Jurkat, Clone E6-1 (cell line): ENCODE measurements at places on chromosomes 6 and 20.

- DNase-seq: no peak
These were observed 7.7 kb upstream of the KLHL31 start for GRCh38 chr6:53673162-53673727.

- no peak for DNase-seq
These were observed 65.1 kb downstream of the HIVEP1 start for GRCh38 chr6:12077021-12077710.

DNA sequence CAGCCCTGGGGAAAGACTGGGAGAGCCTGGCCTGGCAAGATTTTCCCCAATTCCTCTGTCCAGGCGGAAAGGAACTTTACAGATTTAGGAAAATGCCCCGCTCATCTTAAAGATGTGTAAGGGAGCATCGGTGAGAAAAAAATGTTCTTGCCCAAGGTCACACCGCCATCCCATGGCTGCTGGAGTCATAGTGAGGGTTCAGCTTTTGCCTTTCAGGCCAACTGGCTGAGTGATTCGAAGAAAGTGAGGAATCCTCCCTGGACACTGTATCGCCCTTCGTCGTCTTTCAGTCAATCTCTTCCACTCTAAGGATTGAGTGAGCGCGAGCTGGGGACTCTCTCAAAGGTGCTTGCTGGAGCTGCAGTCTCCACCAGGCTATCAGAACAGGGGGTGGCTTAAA, 1.4 kb downstream of the WFDC2 start:
- DNase-seq: no peak

DNA sequence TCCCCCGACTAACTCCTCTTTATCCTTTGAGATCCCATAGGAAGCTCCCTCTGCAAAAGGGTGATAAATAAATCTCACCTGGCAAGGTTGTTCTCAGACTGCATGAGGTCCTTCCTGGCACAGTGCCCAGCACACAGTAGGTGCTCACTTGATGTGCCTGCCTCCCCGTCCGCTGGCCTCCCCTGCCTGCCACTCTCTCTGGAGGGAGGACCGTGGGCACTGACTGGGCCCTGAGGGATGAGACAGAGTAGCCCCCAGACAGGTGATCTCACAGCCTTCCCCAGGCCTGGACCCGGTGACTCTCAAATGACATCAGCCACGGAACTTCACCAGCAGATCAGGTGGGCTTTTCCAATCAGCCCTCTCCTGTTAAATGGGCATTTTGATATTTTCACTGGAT, 57.4 kb downstream of the CHMP4B start:
- no peak for DNase-seq

GRCh38 chr6:144581812-144582537, 296.8 kb downstream of the UTRN start:
- DNase-seq: no peak

GRCh38 chr6:21413428-21413827, 180.1 kb upstream of the SOX4 start:
- DNase-seq: no peak

DNA sequence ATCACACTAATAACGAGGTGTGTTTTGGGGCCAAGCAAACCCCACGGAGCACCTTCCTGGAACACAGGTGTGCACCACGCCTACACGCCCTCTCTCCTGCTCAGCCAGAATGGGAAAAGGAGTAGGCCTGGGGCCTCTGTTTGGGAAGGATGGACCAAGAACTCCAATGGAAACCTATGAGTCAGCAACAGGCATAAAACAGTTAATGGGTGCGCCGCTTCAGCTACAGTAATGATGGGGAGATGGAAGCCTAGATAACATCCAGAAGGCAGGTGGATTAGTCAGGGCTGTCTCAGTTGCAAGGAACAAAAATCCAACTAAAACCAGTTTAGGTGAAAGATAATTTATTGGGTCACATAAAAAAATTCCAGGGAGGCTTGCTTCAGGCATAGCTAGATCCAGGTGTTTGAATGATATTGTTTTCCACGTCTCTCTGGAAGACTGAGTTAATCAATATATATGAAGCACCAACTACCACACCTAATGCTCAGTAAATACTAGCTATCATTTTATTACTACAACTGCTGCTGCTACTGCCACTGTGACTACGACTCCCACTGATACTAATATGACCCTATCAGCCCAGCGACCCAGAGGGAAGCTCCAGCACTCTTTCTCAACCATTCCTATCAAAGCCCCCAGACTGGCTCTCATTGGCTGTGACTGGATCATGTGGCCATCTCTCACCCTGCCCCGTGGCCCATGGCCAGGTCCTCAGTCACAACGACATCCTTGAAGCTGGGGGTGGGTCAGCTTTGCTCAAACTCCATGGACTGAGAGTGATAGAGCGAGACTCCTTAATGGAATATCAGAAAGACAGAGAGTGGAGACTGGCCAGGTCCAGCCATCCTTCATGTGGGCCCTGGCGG, 155.2 kb upstream of the PTPN1 start:
- DNase-seq: no peak

DNA sequence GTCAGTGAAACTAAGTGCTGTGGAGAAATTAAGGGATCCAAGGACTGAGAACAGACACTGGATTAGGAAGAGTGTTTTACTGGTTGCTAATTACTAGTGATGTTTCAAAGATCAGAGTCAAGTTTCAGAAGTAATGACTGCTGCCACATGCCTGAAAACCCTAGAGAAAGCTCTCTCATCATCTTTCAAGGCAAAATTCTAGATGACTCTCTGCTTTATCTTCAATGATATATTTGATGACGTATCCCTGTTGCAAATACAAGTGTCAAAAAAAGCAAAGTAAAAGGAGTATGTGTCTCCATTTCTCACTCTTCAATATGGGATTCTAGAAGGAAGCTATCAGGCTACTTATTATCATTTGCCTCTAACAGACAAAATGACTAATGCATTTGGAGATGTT, 38.0 kb downstream of the HMGCLL1 start:
- no peak for DNase-seq

DNA sequence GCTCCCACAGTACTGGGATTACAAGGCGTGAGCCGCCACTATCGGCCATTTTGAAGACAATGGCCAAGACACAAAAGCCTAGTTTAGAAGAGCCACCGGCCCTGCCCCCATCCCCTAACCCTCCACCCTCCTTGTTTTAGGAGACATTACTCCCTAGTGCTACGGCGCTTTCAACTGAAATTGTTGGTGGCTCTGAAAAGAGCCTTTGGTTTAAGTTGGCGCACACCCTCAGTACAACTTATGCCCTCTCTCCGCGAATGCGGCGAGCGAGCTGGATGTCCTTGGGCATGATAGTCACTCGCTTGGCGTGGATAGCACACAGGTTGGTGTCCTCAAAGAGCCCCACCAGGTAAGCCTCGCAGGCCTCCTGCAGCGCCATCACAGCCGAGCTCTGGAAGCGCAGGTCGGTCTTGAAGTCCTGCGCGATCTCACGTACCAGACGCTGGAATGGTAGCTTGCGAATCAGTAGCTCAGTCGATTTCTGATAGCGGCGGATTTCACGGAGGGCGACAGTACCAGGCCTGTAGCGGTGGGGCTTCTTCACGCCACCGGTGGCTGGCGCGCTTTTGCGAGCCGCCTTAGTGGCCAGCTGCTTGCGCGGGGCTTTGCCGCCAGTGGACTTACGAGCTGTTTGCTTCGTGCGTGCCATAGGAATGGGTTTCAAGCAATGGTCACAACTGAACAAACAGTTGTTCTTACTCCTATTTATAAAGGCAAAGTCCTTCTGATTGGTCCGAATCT, 114.9 kb upstream of the BTN3A2 start:
- DNase-seq: peak; percentile 88

DNA sequence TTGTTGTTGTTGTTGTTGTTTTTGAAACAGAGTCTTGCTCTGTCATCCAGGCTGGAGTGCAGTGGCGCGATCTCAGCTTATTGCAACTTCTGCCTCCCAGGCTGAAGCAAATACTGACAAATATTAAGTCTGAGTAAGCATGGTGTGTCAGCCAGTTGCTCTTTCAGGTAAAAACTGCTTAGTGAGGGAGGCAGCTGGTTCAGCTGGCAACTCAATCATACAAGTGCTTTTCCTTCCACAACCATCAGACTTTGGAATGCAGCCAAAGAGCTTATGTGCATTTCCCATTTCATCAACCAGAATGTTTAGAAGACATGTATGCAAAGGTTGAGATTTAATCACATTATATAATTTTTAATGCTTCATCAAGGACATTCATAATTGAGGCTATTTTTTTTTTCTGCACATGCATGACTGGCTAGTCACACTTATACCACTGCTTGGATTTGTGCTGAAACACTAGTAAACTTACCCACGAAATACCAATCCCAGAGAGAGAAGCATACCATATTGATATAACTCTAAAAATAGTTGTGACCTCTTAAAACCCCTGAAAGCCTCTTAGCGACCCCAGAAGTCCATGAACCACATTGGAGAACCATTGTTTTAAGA, 56.0 kb downstream of the CLIC5 start:
- DNase-seq: no peak

DNA sequence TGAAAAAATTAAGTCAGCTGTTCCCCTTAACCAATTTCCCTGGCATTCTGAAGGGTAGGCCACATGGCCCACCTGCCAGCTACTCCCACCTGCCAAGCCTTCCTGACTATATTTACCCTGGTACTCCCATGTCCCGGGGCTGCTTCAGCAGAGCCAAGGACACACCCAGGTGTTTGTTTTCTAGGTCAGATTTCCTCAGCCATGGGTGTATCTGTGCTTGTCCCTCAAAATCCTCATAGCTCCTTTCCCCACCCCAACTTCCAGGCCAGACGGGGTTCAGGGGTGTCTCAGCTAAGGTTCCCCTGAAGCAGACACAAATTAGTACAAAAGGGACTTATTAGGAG, 139.4 kb upstream of the CDYL start:
- no peak for DNase-seq

DNA sequence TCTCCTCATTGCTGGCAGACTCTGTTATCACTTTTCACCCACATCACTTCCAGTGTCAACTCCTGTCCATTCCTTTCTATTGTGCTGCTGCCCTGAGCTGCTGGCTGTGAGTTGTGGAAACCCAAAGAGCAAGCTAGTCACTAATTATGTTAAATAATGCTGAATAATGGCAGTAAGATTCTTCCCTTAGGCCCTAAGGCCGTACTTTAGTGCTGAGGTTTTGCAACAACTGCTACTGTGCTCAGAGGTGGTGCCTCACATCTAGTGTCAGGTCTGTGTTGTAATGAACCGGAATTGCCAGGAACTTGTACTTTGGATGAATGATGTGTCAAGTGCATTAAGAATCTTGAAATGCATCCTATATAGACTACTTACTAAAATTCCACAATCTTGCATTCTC, 372.2 kb upstream of the RNF217 start:
- no peak for DNase-seq

GRCh38 chr6:41367700-41368099, 32.3 kb downstream of the NCR2 start:
- DNase-seq: peak; percentile 35

GRCh38 chr6:154510144-154510905, at the start of gene CNKSR3:
Gene CNKSR3 (minus strand): TSS chr6:154510685. CDS start chr6:154510114, 571 bp downstream.
- DNase-seq: peak; percentile 16

GRCh38 chr6:126905917-126906316, 212.6 kb upstream of the RSPO3 start:
- no peak for DNase-seq

GRCh38 chr20:12217382-12217781, 299.7 kb downstream of the BTBD3 start:
- DNase-seq: no peak

DNA sequence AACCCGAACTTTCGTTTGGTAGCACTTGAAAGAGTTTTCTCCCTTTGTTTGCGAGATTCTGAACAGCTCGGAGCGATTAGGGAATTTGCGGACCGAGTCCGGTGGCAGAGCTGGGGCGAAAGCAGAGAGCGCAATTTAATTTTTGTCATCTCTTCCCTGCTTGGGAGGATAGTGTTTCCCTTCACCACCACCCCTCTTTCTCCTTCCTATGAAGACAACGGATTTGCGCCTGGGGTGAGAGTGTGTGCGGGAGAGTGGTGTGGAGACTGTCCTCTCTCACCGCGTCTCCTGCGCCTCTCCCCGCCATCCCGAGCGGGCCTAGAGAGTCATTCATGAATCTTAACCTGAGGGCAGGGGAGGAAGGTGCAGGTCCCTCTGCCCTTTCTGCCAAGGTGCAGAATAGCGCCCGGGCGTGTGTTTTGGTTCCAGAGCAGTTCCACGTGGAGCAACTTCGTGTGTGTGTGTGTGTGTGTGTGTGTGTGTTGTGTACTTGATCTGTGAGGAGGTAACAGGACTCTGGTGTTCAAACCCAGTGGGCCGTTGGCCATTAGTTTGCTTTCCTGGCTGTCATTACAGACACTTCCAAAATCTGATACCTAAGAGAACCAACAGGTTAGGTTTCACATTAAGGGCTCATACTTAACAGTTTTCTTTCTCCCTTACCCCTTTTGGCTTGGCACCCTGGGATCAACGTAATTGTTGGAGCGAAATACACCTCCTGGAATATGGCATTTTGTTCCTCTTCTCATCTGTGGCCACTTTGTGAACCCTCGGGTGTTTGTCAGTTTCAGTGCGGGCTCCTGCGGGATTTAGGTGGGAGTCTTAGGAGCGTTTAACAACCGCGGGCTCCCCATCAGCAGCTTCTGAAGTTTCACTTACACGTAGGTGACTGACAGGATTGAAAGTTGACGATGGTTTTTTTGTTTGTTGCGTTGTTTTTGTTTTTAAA, 1.8 kb downstream of the EYA4 start:
- DNase-seq: no peak
